Mesothelial cell of epicardium (in vitro differentiated cells): ENCODE measurements at places on chromosomes 5 and 9. TPM values are rescaled to one million over a fixed set of nuclear protein-coding genes. Genes with fewer than 3 reads are reported as not detected.

DNA sequence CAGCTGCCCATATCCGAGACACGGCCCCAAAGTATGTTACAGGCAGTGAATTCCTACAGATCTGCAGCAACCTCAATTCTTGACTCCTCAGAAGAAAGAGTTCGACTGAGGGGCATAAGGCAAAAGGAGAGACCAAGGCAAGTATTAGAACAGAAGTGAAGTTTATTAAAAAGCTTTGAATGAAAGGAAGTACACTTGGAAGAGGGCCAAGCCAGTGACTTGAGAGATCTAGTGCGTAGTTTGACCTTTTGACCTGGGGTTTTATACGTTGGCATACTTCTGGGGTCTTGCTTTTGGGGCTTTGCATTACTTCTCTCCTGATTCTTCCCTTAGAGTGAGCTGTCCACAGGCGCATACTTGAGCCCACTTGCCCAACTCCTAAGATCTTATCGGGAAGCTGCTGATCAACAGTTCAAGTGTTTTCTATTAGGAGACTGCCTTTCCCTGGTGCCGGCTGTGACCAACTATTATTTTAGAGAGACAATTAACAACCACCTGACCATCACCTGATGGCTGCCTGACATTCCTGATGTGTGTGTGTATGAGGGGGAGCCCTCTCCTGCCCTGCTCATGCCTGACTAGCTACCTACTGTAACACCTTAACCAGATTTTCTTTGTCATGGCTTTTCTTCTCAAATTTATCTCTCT is 1.5 kb upstream of the DEPDC1B start:
- no peaks in the 10 kb centered on the region for H3K36me3 ChIP-seq
- no peak for DNase-seq
- H3K4me1 ChIP-seq, result peaks cover 38% of the 10 kb centered on the region
- no peaks in the 10 kb centered on the region for H3K27me3 ChIP-seq
- peak overlapping the region; percentile 82 for H3K27ac ChIP-seq
- peak overlapping the region; percentile 93 for H3K4me3 ChIP-seq

The CEL gene
- total RNA-seq, result 4.3 to 5.0 TPM (median 4.6 TPM) in 3 replicates

The CPLANE1 gene
- 31.0 to 33.8 TPM (median 32.3 TPM) in 3 replicates for total RNA-seq

- no peaks in the 10 kb centered on the region for H3K36me3 ChIP-seq
- H3K4me1 ChIP-seq, result peaks cover 25% of the 10 kb centered on the region
- peak overlapping the region; percentile 93 for H3K4me3 ChIP-seq
- no peak for DNase-seq
- H3K27ac ChIP-seq, result peak overlapping the region; percentile 92
- peaks cover 19% of the 10 kb centered on the region for H3K27me3 ChIP-seq
Measured at GRCh38 chr9:132241840-132242620, 80.2 kb downstream of the NTNG2 start.

DNA sequence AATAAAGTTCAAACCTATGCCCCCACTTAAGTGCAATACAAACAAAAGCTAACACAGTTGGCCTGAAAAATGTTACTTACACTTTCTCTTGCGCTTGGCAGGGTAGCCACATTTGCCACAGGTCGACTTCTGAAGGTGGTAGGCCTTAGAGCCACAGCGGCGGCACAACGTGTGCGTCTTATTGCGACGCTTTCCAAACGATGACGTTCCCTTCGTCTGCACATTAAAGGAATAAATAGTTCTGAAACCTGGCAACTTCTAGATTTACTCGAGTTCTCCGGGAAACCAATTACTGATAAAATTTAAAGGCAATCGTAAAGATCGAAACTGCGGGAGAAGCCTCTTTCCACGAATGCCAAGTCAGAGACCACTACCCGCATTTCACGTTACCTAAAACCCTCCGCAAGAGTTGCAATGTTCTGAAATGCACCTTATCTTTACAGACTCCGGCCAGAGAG is 602 bp downstream of the RPL37 start:
- no peak for DNase-seq
- H3K4me1 ChIP-seq, result peaks cover 45% of the 10 kb centered on the region
- peaks cover 34% of the 10 kb centered on the region for H3K36me3 ChIP-seq
- H3K27ac ChIP-seq, result peak overlapping the region; percentile 100
